ENCODE measurements at places on chromosomes 1 and 21.

DNA sequence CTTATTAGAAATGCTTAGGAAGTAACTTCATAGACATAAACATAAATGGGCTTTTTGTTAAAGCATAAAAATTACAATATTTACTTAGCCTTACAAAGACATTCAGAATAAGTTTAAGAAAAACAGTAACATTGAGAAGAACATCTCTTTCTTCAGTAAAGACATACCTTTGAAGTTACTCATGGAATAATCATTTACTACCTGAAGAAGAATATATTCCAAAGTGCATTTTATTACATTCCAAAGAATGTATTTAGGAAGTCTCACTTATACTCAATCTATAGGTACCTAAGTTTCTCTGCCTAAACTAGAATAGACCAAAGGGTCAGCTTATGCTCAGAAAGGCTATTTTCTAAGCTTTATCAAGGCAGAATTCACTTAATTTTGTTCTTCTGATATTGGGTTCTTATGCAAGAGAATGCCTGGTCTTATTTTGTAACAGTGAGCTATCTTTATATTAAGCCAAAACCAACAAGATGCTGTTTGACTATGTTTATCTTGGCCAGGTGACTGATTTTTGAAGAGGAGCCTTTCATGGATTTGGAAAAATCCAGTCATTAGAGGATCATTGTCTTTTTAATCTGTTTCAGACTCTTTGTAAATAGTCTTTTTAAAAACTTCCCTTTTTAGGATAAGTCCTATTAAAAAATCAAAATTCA is 110.1 kb downstream of the OLFML2B start:
- no peak for DNase-seq

- no peak for DNase-seq
Observed at GRCh38 chr1:235277709-235278108, 50.3 kb downstream of the ARID4B start.

- DNase-seq: no peak
Observed at GRCh38 chr1:57249511-57249910, 174.3 kb downstream of the DAB1 start.

GRCh38 chr1:97938285-97938642 is 17.4 kb upstream of the DPYD start:
- no peak for DNase-seq

- peak; percentile 32 for DNase-seq
Observed at GRCh38 chr1:116853680-116854402, 55.9 kb upstream of the PTGFRN start.

DNA sequence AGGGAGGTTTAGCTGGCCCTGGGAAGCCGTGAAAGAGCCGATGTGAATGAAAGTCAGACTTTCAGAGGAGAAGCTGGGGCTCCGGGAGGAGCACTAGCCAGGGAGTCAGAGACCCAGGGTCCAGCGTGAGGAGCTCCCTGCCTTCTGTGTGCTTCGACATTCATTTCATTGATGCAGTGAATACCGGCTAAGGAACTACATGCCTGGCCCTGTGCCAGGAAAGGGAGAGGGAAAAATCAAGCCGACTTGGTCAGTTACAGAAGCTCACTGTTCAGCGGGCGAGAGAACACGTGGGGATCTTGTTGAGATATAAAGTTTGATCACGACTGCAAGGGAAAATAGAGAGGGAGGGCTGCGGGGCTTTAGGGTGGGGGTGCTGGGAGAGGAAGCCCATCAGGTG is 76.7 kb upstream of the RUNX3 start:
- DNase-seq: no peak

GRCh38 chr1:58754683-58755467 is 29.0 kb downstream of the JUN start:
- no peak for DNase-seq

- DNase-seq: no peak
Observed at GRCh38 chr1:223217781-223218180, 74.7 kb upstream of the TLR5 start.

GRCh38 chr1:216207154-216207553 is 216.1 kb downstream of the USH2A start:
- no peak for DNase-seq

DNA sequence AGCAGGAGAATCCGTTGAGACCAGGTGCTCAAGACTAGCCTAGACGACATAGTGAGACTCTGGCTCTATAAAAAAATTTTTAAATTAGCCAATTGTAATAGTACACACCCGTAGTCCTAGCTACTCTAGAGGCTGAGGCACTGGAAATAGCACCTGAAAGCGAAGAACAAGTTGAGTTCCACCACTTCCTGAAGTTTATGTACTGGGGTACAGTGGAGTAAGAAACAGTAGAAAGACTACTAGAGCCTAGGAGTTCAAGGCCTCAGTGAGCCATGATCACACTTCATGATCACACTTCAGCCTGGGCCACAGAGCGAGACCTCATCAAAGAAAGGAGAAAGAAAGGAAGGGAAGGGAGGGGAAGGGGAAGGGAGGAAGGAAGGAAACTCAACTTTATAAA is 19.8 kb downstream of the RSBN1 start:
- DNase-seq: no peak

- DNase-seq: no peak
Observed at GRCh38 chr1:23581219-23581618, 21.9 kb upstream of the ID3 start.

DNA sequence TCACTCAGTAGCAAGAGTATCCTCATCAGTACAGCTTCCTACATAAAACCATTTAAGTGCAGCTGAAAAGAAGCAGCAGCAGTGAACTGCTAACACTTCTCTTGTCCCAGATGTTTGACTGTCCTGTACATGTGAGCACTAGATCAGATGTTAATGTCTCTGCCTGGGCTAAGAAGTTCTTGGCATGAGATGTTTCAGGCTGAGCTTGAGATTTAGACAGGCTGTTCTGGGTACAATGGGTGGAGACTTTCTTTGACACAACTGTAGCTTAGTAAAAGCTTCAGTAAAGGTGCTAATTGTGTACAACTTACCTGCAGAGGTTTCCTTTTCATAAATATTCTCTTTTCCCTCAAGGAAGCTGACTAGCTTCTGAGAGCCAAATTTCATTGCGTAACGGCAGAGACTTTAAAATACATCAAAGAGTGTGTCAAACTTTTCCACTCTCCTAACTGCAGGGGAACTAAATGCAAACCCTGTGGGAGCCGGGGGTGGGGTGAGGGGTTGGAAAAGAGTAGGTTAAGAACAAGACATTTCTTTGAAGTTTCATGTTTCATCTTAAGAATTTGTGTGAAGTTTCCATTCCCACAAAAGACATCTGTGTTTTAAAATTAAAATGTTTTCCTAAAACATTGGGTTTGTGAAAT is 82.1 kb upstream of the CCDC190 start:
- no peak for DNase-seq

- DNase-seq: no peak
Observed at GRCh38 chr1:15110867-15111230, 42.7 kb upstream of the TMEM51 start.
